Posterior vena cava (tissue), 2 donors: ENCODE measurements at places on chromosomes 2 and 18.

- DNase-seq: no peak
These were observed 645 bp downstream of the MIB1 start for GRCh38 chr18:21741312-21741561.

GRCh38 chr2:225497166-225497565 lies 97.7 kb downstream of the NYAP2 start:
- DNase-seq: no peak

DNA sequence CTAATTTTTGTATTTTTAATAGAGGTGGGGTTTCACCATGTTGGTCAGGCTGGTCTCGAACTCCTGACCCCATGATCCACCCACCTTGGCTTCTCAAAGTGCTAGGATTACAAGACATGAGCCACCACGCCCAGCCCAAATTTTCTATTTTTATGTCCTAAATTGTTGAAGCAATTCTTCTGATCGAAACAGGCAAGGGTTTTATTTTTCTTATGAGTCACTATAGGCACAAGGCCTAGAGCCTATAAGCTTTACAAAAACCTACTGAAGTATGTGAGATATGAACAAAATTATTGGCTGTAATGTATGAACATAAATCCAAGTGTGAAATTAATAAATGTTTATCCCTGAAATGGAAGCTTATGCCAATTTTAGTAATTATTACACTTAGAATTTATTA lies 464.2 kb upstream of the NRP2 start:
- DNase-seq: no peak

GRCh38 chr18:62336618-62337017 lies 11.5 kb downstream of the TNFRSF11A start:
- no peak for DNase-seq

DNA sequence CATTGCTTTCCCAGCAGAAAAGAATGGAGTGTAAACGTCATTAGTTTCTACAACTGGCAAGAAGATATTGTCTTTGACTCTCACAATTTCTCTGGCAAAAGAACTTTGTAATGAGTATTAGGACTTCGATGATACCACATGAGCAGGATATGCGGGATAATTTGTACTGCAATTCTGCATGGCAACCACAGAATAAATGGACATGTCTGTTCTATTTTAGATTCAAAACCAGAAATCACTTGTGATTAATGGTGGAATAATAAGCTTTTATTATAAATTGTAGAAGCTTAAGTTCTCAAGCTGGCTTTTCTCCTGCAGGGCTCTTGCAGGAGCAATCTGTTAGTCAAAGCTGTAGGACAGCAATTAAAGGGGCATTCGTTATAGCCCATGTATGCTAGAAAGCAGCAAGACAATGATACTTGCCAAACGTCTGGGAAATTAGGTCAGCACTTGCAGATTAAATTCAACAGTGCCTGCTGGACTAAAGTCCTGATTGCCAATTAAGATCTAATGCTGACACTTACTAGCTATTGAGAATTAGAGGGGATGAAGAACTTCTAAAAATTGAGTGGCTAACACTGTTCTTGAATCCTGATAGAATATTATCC lies 177.9 kb downstream of the PTH2R start:
- DNase-seq: no peak

GRCh38 chr2:192127434-192127833 lies 67.3 kb downstream of the TMEFF2 start:
- no peak for DNase-seq

- no peak for DNase-seq
These were observed 45.6 kb upstream of the SELENOI start for GRCh38 chr2:26300234-26300925.

GRCh38 chr2:54984476-54984875 lies 65.8 kb downstream of the RTN4 start:
- DNase-seq: no peak

- no peak for DNase-seq
These were observed 678.4 kb downstream of the ERBB4 start for GRCh38 chr2:211860224-211860623.

DNA sequence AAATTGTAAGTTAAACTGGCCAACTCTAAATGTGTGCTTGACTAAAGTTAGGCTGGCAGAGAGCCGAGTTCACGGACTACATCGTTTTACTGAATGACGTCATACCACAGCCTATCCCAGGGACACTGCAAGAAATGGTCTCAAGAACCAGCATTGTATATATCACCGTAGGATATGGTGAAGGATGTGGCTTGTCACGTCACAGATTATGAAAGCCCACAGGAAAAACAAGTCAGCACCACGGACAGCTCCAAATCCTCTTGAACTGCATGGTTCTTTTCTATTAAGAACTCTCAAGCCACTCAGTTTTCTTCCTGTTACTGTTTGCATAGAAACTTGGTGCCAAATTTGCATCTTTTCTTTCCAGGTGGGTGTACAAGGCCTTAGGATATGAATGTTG lies 85.1 kb upstream of the ACAA2 start:
- DNase-seq: no peak

- no peak for DNase-seq
These were observed 1.2 kb downstream of the SERPINB5 start for GRCh38 chr18:63477968-63478367.

- DNase-seq: no peak
These were observed 30.0 kb upstream of the REEP1 start for GRCh38 chr2:86367499-86367777.

DNA sequence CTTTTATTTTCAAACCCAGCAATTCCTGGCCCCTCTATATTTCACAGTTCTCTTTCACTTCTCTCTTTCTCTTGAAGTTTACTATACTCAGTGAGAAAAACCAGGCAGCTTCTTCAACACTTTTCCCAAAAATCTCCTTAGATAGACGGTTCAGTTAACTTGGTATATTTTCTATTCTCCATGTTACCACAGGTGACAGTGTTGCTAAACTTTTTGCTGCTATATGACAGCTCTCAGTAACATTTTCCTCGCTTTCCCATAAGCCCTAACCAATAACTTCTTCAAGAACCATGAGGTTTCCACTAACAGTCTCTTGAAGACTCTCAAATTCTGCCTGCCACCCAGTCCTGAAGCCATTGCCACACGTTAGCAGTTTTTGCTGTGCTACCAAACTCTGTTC lies 45.8 kb downstream of the CYBRD1 start:
- no peak for DNase-seq

- DNase-seq: no peak
These were observed 61.3 kb downstream of the ATL2 start for GRCh38 chr2:38315707-38316333.
